CD8-positive, alpha-beta T cell (primary cell): ENCODE measurements at places on chromosomes 6 and 20. TPM values are rescaled to one million over a fixed set of nuclear protein-coding genes. Genes with fewer than 3 reads are reported as not detected.

DNA sequence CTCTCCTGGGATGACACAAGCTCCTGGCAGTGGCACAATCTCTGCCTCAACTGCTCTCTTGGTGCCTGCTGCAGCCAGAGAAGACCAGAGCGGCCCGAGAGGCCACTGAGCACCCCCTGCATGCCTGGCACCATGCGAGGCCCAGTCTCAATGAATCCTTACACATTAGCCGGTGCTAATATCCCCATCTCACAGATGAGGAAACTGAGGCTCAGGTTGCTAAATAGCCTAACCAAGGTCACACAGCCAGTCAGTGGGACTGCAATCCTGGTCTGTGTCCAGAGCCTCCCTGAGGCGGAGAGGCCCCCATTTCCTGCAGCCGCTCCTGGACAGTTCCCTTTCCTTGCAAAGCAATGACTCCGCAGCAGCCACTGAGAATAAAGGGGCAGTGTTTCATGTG, 81.2 kb downstream of the GRM4 start:
- DNase-seq: no peak

DNA sequence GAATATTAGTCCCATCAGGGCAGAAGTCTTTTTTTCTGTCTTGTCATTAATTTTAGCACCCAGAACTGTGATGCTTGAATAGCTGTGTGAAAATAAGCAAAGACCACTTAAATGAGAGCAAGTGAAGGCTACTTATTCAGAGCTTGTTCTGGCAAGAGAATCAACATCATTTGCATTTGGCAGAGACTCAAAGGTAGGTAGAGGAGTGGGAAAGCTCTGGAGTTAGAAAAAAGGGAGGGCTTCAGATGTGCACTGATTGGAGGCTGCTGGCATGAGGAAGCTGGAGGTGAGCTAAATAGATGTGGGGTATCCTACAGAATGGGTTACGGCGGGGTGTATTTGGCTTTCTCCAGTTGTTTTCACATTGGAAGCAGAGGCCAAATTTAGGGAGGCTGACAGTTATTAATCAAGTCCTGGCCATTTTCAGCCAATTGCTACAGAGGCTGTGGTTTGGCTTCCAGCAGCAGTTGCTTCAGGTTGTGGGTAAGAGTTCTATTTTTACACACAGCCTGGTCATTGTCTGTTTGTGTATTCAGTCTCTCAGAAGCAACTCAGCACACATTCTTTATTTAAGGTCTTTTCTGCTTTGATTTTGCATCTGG, 254.3 kb downstream of the BTBD3 start:
- no peak for DNase-seq

Gene ECHDC1
- total RNA-seq: 9.3 TPM

Gene LY6G6F
- total RNA-seq: not detected

DNA sequence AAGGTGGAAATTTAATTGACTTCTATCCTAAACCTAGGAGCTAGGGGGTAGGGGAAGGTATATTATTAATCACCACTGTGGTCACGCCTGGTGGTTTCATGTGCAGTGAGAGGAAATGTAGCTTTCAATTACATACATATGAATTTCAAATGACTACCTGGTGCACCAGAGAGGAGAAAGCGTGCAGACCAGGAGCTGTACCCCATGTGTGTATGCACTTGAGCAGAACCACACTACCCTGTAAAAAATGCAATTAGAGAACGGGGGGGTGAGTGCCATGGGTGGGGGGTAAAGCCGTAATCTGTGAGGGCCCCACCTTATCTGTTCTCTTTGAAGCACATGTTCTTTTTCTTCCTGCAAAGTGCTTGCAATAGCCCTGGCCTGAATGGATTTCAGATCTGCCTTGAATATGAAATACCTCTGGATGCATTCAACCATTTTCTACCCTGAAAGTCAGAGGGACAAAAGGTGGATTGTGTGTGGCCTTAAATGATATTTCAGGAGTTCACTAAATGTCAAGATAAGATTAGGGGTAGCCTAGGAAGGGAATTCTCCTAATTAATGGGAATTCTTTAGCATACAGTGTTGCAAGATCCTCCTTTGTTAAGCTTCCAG, 30.9 kb upstream of the EDN3 start:
- DNase-seq: no peak

Gene MAP3K5
- total RNA-seq: 11.3 TPM
